Activated CD4-positive, alpha-beta T cell treated with anti-CD3 and anti-CD28 coated beads for 24 hours (primary cell): ENCODE measurements at places on chromosomes 7 and 10.

DNA sequence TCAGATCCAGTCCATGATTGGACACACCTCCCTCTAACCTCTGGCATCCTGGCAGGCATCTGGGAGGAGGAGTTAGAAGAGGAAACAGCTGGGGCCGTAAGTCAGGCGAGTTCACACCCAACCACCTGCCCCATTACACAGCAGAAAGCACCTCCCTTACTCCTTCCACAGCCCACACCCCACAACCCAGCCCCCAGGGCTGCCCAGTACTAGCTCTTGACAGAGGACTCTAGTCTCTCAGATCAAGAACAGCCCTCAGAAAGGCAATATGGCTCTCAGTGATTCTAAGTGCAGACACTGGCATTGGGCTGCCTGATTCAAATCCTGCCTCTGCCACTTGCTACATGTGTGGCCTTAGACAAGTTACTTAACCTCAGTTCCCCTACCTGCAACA lies 34.1 kb downstream of the KCNMA1 start:
- no peak for DNase-seq

- no peak for DNase-seq
Measured at GRCh38 chr7:22372863-22373262, 15.9 kb upstream of the RAPGEF5 start.

- no peak for DNase-seq
Measured at GRCh38 chr10:122577311-122577885, 16.8 kb downstream of the DMBT1 start.

- DNase-seq = no peak
Measured at GRCh38 chr7:51727441-51727840, 410.8 kb upstream of the COBL start.

- DNase-seq = no peak
Measured at GRCh38 chr7:82443036-82443546, 486 bp downstream of the CACNA2D1 start.

- DNase-seq = no peak
Measured at GRCh38 chr10:31124852-31125251, 93.2 kb upstream of the ZNF438 start.

- DNase-seq = no peak
Measured at GRCh38 chr10:36788152-36788551, 337.2 kb upstream of the ANKRD30A start.

DNA sequence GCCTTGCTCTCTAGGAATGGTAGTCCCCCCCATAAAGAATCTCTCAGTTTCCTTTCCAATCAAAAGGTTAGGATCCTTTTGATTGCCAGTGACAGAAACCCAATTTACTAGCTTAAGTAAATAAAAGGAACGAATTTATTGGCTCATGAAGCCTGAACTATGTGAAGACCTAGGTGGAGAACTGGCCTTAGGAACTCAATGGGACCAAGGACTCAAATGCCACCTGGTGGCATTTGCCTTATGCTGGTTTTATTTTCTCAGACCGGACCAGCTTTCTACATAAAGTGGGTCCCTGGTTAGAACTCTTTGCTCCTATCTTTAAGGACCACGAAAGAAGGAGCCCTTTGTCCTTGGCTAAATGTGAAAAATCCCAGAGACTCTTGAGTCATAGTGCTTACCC lies 25.4 kb downstream of the CFTR start:
- DNase-seq = no peak

GRCh38 chr7:71793251-71793650 lies 618.9 kb downstream of the CALN1 start:
- no peak for DNase-seq

DNA sequence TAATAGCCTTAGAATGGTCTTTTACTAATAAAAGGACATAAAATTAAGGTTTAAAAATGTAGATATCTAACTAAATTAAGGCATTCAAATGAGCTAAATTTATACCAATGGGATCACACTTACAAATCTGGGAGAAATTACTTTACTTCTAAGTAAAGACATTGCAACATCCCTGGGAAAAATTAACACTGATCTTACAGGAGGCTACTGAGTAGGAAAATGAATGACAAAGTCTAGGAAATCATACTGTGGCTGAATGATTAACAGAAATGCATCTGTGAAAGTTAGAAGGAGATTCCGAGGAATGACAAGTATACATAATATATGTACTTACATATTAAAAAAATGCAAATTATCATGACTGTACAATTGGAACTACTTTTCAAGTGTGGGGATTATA lies 38.3 kb downstream of the CACNA2D1 start:
- DNase-seq = no peak

- no peak for DNase-seq
Measured at GRCh38 chr10:29751240-29751639, 116.5 kb upstream of the SVIL start.

DNA sequence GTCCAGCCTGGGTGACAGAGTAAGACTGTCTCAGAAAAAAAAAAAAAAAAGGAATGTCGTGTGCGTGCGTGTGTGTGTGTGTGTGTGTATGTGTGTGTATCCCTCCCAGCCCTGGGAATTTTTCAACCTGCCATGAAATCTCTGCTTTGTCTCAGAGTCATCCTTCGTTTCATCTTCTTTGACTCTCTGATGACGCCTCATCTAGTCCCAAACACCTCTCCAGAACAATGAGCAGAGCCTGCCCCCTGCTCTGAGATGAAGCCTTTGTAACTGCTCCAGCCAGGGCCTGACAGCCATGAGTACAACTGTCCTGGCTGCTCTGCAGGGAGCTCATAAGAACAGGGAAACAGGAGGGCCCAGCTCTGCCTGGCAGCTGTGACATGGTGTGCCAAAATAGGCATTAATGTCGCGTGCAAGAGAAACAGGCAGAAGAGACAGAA lies 149.5 kb downstream of the FAM107B start:
- DNase-seq = no peak

DNA sequence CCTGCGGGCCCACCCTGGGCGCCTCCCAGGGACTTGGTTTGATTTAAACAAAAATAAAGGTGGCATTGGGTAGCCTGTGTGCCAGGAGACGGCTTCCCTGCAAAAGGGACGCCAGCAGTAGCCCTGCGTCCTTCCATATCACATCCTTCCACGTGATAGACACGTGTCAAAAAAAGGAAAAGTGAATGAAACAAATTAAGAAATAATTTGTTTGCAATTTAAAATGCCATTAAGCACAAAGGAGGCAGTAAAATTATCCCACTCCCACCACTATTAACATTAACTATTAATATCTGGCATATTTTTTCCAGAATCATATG lies 7.6 kb downstream of the TACR2 start:
- DNase-seq = no peak

DNA sequence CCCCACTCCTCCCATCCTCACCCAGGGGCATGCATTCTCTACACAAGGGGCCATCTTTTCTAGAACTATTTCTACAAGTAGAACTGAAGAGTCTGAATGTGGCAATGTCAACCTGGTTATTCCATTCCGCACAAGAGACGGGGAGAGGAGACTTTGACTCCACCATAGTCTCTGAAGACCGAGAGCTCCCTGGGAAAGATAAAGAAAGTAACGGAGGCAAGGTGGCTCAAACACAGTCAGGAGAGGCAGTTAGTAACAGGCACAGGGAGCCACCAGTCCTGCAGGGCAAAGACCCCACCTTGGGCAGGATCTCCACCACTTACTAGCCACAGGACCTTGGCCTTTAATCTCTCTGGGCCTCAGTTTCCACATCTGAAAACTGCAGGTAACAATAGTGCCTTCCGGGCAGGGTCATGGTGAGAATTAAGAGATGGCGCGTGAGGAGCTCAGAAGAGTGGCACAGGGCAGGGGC lies 100.3 kb downstream of the TNS3 start:
- no peak for DNase-seq

GRCh38 chr7:133354546-133355324 lies 101.9 kb downstream of the EXOC4 start:
- no peak for DNase-seq

GRCh38 chr10:100788002-100788903 lies 42.9 kb downstream of the PAX2 start:
- DNase-seq = no peak

GRCh38 chr10:31599626-31600504 lies 280.8 kb downstream of the ZEB1 start:
- DNase-seq = no peak

DNA sequence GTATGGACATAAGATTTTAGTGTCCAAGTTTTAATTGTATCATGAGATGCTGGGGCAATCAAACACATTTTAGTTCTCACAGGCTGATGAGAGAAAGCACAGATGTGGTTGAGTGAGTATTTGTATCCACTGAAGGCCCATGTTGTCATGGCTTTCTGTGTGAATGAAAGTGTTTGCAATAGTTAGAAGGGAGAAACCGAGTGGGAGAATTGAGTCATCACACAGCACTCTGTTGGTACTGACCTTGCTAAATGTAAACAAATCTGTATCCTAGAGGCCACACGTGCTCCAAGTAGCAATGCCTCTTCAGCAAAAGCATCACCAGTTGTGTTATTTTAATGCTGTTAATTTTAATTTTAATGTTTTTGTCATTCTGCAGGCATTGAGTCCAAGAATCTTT lies 121.2 kb downstream of the EMX2 start:
- DNase-seq = no peak

GRCh38 chr10:52129410-52130178 lies 184.5 kb upstream of the DKK1 start:
- no peak for DNase-seq

GRCh38 chr7:89887489-89887888 lies 266.8 kb upstream of the STEAP1 start:
- no peak for DNase-seq

- no peak for DNase-seq
Measured at GRCh38 chr10:59104186-59104585, 72.3 kb upstream of the PHYHIPL start.

DNA sequence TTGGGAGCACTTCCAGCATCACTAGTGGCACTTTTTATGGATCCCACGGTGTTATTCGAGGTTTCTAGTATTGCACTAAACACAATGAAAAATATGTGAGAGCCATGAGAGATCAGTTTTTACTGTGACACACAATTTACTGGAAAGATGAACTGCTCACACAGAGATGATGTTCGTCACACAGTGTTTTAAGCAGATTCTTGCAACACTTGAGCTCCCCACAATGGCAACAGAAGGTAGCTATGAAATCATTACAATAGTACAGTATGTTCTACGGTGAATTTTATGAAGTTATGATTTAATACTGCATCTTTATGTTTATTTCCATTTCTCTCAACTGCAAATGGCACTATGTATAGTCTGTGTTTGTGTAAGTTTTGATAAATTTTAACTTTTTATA lies 27.4 kb upstream of the ENTPD1 start:
- DNase-seq = no peak

DNA sequence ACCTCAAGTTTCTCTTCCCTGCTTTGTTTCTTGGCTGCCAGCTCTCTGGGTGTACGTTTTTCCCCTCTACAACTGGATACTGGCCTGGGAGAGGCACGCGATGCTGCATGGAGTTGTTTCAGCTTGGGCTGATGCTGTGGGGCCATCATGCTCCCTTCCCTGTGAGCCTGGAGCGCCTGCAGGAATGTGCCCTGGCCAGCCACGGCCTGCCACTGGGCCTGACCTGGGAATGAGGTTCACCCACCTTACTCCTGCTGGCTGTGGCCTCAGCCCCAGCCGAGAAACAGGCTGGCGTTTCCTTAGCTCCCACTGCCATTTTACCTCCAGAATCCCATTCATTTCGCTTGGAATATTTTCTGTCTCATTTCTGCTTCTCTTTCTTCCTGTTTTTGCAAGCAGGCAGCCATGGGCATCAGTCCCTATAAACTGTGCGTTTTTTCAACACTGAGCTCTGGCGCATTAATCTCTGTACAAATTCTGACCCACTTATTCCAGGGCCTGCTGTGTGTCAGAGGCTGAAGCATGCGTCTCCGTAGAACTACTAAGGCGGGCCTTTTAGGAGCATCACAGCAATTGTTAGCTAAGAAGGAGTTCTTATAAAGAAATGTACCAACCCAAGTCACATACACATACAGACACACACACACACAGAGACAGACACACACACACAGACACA lies 57.9 kb downstream of the GATA3 start:
- no peak for DNase-seq

- no peak for DNase-seq
Measured at GRCh38 chr10:118966076-118966849, 63.3 kb upstream of the NANOS1 start.

- no peak for DNase-seq
Measured at GRCh38 chr7:40800771-40801170, 666.0 kb downstream of the SUGCT start.

DNA sequence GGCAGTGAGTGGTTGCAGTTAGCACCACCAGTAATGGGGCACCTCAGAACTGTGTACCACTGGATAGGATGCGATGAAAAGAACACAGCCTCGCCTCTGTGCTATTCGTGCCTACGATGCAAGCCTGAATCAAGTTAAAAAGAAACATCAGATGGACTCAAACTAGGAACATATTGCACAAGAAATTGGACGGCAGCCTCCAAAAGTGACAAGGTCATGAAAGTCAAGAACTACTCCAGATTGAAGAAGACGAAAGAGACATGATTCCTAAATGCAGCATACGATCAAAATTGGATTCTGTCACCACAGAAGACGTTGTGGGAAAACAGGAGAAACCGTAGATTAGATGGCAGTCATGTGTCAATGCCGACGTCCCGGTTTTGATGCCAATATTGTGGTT lies 648.1 kb upstream of the FOXK1 start:
- no peak for DNase-seq

GRCh38 chr7:101678658-101679057 lies 49.6 kb upstream of the MYL10 start:
- DNase-seq = no peak

GRCh38 chr7:158387546-158387891 lies 200.1 kb downstream of the PTPRN2 start:
- DNase-seq = no peak

DNA sequence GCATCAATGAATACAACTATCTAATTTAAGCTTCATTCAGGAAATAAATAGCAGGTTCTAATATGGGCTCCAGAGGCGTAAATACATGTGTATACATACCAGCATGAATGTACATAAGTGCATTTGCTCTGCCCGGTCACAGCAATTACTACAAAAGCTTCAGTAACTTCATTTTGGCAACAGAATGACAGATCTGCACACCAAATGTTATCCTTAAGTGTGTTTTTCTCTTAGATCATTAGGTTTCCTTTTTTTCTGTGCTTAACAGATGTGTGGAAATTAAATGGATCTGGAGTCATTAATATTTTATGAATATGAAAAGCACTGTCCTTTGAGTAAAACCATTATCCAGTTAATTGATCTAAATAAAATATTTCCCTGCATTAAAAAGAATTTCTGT lies 159.0 kb upstream of the MEOX2 start:
- no peak for DNase-seq

DNA sequence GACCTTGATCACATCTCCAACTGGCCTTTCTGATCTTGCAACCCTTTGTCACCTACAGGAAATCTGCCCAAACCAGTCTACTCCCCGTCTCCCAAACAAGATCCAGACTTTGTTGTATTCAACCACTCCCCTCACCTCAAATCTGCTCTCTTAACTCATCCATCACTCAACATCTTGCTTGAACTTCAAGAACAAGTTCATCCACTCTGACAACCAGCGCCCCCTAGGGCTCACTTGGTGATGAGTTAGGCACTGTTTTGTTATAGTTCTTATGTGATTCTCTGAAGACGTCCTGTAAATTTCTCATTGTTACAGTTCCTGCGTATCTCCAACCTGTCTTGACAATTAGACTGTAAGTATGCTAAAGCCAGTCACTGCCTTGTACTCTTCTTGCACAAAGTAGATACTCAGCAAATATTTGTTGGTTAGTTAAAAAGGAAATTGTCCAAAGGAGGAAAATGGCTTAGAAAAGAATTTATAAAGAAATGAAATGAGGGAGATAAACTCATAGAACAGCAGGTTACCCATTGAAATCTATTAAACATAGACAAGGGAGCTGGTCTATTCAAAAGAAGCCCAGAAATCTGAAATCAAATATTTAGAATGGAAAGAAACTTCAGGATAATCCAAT lies 5.3 kb downstream of the FRMD4A start:
- peak; percentile 45 for DNase-seq

- DNase-seq = no peak
Measured at GRCh38 chr10:68271196-68271882, 39.4 kb upstream of the ATOH7 start.
